ENCODE measurements at places on chromosomes 12 and 14.

DNA sequence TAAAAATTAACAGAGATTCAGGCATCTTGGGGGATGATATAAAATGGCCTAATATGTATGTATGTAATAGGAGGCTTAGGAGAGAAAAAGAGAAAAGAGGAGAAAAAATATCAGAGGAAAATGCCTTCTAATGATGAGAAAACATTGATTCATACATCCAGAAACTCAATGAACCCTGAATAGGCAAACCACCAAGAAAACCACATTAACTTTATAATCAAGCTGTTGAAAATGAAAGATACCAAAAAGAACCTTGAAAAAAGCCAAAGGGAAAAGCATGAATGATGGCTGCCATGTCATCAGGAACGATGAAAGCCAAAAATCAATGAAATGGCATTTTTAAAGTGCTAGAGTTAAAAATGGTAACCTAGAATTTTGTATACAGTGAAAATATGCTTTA lies 180.2 kb downstream of the EPS8 start:
- no peak for DNase-seq

DNA sequence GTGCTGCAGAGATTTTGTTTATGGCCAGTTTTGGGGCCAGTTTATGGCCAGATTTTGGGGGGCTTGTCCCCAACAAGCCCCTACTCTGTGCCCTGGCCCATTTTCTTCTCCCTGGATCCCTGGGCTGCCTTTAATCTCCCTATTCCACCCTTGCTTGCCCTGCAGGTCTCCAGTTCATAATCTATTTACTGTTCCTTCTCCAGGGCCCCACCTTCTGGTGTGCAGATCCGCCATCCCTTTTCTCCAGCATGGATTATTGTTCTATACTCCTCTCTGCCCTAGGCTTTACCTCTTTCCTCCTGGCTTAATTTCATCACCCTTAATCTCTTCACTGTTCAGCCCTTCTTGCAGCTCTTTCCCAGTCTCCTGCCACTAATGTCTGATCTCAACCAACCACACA lies 26.0 kb upstream of the NUDT4 start:
- DNase-seq: no peak

GRCh38 chr14:94100847-94101246 lies 9.7 kb upstream of the IFI27 start:
- DNase-seq: no peak

DNA sequence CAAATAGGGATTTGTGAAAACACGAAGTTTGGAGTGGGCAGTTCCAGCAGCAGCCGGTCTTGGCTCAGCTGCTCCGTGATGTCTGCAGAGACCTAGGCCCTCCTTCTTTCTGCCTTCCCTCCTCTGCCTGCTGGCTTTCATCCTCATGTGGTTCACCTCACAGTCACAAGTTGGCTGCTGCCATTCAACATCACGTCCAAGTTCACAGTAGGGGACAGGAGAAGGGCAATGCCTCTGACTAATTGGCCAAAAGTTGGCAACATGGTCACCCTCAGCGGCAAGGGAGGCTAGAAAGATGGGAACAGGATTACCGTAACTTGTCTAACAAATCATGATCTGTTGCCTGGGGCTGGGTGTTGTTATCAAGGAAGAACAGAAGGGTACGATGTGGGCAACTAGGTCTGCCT lies 7.8 kb upstream of the CACNA2D4 start:
- DNase-seq: no peak

DNA sequence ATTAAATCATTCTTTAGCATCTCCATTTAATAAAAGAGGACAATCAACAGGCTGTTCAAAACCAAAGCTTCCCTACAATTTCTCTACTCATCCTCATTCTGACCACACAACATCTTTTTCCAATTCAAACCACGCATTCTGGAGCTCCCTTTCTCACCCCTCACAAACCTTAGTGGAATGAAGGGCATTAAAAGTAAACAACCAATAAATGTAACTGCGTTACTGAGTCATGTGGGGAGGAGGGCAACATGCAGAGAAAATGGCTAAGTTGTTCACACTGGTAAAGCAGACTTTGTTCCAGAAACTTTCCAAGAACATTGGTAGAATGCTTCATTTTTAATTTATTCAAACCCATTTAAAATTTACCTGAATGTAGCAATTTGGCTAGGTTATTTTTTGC lies 19.6 kb downstream of the SOX5 start:
- DNase-seq: no peak

DNA sequence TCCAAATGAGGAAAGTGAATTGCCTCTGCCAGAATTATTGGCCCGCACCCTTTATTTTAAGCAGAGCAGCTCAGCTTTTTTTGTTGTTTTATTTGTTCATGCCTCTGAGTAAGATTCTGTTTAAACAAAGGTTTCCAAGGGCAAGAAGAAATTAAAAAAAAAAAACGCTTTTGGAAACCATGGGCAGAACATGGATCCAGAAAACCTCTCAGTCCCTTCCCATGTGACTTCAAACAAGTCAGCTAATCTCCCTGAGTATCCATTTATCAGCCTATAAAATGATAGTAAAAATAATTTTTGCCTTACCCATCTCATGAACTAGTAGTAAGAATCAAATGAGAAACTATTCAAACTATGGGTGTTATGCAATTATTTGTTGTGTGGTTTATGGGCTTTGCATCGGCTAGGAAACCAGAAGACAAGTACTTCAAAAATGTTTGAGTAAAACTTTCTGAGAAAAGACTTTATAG lies 27.6 kb downstream of the KITLG start:
- no peak for DNase-seq

DNA sequence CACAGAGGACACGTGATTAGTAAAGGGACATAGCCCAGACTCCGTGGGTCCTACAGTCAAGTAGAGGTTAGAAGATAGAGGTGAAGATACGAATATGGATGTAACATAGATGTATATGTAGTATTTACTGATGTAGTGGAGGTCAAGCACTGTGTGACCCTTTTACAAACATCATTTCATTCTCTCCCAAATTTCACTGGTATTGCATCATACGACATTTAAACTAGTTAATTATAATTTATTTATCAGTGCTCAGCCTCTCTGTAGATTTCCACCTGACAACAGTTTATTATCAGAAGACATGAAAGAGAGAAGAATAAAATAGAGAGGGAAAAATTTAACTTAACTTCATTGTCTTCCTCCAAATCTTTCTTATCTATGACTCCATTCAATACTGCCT lies 927.9 kb upstream of the TMEM132C start:
- no peak for DNase-seq

DNA sequence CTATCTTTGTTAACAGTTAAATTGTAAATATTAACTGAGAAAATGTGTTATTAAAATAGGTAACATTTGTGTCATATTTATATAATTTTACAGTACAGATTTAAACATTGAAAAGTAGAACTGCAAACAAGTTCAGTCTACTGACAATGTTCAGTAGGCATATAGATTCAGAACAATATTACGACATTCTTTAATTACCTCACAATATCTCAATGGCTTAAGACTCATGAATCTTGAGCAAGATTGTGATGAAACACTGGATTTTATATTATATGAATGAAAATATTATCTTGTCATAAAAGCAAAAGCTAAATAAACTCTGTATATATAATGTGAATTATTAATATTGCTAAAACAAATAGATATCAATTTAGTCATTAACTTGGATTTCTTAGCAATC lies 194.9 kb downstream of the ADAMTS20 start:
- DNase-seq: no peak

- no peak for DNase-seq
Observed at GRCh38 chr14:61718039-61718438, 22.7 kb downstream of the HIF1A start.

- DNase-seq: no peak
Observed at GRCh38 chr12:114395233-114395632, 10.7 kb downstream of the TBX5 start.

- no peak for DNase-seq
Observed at GRCh38 chr12:11633968-11634367, 15.5 kb upstream of the ETV6 start.

DNA sequence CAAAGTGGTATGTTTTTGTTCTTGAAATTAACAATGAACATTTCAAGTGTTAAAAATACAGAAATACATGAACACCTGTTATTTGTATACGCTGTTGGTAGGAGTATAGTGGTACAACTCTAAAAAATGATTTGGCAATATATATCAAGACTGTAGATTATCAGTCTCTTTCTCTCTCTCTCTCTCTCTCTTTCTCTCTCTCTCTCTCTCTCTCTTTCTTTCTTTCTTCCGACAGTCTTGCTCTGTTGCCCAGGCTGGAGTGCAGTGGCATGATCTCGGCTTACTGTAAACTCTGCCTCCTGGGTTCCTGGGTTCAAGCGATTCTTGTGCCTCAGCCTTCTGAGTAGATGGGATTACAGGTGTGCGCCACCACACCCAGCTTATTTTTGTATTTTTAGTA lies 12.6 kb downstream of the HEBP1 start:
- no peak for DNase-seq

GRCh38 chr14:59828276-59828675 lies 42.3 kb downstream of the RTN1 start:
- DNase-seq: no peak

- no peak for DNase-seq
Observed at GRCh38 chr12:98803468-98804209, 158.5 kb downstream of the APAF1 start.

DNA sequence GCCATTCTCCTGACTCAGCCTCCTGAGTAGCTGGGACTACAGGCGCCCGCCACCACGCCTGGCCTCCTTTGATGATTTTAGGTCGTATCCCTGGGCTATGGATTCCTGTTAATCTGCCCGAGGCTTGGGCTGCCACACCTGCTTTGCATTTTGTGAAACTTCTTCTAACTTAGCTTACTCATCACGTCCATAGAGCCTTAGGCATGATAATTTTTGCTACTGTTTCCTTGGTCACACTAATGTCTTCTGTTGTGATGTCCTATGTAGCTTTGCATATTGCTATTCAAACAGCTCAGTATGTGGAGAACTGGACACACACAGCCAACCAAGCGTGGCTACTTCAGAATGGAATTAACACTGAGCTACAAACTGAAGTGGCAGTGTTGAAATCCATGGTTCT lies 47.5 kb upstream of the DDX11 start:
- DNase-seq: no peak

DNA sequence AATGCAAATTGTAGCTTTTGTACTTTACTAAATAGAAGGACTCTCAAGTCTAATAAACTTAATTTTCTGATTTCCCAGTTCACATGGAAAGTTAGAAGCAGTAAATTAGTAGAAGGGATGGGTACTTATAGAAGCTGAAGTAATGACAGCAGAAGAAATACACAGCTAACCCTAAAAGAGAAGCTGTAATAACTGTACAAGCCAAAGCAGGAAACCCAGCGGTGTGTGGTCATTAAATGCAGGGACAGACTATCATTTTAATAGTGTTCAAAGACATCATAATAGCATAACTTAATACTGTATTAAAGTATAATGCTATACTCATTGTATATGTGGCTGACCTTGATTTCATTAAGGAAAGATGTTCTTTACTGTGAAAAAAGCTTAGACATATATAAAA lies 74.9 kb downstream of the PCNX1 start:
- DNase-seq: no peak

GRCh38 chr12:71295953-71296352 lies 138.2 kb upstream of the TSPAN8 start:
- no peak for DNase-seq

DNA sequence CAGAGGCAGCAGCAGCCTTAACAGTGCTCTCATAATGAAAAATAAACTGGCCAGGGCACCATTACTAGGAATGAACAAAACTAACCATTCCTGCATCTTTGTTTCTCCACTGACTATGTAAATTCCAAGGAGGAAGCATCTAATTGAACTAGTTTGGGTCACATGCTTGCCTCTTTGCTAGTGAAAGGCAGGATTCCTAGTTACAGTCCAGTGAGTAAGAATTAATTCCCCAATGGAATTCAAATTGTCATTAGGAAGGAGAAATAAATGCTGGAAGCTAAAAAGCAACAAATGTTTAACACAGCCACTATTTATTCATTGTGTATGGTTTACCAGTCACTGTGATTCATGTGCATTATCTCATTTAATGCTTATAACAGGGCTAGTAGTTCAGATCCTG lies 316.0 kb downstream of the CCDC91 start:
- DNase-seq: no peak

- DNase-seq: no peak
Observed at GRCh38 chr12:16323010-16323409, 24.4 kb upstream of the MGST1 start.

DNA sequence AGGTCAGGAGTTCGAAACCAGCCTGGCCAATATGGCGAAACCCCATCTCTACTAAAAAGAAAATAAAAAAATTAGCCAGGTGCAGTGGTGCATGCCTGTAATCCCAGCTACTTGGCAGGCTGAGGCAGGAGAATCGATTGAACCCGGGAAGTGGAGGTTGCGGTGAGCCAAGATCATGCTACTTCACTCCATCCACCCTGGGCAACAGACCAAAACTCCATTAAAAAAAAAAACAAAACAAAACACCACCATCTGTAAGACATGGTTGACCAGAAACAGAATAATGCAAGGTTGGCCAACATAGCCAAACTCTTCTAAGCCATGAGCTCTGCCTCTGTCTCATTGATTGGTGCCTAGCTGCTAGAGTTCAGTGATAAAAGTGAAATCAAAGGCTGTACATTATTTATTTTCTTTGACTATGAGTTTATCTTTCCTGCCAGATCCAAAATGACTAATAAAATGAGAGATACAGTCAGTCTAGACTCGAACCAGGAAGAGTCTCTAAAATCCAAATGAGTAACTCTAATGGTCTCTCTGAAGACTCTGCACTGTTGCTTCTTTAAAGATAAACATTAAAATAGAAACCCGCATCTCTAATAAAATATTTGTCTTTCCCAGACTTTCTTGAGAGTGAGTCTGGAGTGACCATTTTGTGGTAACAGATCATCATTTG lies 404.7 kb downstream of the DAD1 start:
- no peak for DNase-seq

GRCh38 chr12:30400349-30400748 lies 295.3 kb downstream of the IPO8 start:
- DNase-seq: no peak

DNA sequence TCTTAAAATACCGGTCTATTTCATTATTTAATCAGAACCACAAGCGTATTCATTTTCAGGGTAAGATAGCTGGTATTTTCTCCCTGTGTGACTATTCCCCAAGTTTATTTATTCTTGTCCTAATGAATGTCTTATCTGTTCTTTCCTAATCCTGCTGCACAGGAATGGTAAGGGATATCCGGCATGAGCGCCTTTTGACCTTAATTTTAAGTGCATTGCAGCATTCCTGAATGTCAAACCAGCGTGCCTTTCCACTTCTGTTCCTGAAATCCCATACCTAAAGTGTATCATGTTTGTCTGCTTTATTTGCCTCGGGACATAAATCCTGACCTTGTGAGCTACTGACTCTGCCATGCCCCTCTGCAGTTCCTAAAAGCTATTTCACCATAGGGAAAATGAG lies 1713.2 kb upstream of the FLRT2 start:
- DNase-seq: no peak

DNA sequence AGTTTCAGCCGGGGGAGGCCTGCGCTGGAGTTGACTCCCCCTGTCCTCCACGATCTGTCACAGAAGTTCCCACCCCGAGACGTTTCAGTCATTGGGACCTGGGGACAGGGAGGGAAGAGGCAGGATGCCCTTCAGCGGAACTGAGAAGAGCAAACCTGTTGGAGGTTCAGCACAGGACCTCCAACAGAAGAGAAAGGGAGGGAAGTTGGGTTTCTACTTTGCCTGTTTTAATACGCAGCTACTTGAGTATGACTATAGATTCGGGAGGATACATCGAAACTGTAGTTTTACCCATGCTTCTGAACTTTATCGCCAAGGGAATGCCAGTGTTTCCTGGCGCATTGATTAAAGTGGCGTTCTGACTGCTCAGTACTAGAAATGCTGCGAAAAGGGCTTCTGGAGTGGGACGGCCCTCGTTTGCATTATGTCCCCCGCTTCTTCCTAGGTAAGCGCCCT lies 2.3 kb upstream of the DUSP6 start:
- no peak for DNase-seq

GRCh38 chr12:46675736-46676135 lies 150.1 kb downstream of the SLC38A4 start:
- DNase-seq: no peak

All from stimulated activated CD4-positive, alpha-beta T cell treated with anti-CD3 and anti-CD28 coated beads, Interleukin-2, amount 100 ng/mL, for 48 hours (primary cell).